ENCODE measurements at places on chromosomes 4 and X.

DNA sequence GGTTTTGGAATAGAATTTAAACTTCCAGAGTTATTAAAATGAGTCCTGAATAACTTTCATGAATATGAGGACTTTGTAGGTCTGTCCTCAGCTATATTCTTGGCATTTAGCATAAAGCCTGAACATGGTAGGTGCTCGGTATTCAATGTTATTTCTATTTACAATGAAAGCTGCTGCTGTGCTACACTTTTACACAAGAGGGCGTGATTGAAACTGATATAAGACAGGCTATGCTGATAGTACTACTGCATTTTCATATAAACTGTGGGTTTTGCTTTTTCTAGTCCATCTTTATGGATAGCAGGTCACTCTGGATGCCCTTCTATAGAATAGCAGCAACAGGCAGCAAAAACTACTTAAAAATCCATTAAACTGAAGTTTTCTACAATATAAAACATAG, 12.3 kb upstream of the GNPDA2 start:
- no peak for DNase-seq

DNA sequence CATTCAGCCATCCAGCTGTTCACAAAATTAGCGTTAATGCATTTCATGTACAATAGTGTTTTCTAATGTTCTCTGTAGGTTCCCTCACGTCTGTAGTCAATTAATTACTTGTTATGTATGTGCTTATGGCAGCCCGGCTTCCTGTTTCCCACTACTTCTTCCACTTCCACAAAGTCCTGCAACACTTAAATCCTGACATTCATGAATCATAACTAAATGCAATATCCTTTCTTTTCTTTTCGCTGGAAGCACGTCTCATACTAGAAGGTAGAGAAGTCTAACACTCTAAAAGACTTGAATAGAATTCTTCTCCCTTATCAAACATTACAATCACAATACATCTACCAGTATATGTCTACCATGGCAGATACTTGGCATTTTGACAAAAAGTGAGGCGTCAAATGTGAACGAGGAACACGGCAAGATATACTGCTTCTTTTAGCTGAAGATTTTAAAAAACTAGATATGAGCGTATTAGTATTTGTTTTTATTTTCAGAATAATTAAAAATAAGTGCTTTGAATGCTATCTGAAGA, 239.0 kb upstream of the DIAPH2 start:
- DNase-seq = no peak

- no peak for DNase-seq
Measured at GRCh38 chrX:27933361-27933760, 47.9 kb downstream of the DCAF8L1 start.

- no peak for DNase-seq
Measured at GRCh38 chrX:73940893-73941470, 363.0 kb upstream of the ZCCHC13 start.

DNA sequence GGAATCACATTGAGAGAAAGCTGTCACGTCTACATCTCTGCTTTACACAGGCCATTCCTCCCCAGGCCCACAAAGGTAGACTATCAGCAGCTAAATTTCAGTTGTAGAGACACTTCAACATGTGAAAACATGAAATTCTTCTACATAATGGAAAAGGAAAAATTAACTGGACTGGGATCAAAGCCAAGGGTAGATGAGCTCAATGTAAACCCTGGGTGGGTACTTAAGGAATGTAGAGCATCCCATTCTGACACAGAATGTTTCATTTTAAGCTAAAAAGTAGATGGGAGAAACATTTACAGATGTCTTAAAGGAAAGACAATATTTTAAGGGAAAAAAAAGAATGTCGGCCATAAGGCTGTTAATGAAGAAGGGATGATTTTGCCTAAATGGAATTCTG, 51.3 kb upstream of the NPNT start:
- DNase-seq = no peak

GRCh38 chr4:105357258-105357980, 116.4 kb downstream of the PPA2 start:
- DNase-seq = no peak

DNA sequence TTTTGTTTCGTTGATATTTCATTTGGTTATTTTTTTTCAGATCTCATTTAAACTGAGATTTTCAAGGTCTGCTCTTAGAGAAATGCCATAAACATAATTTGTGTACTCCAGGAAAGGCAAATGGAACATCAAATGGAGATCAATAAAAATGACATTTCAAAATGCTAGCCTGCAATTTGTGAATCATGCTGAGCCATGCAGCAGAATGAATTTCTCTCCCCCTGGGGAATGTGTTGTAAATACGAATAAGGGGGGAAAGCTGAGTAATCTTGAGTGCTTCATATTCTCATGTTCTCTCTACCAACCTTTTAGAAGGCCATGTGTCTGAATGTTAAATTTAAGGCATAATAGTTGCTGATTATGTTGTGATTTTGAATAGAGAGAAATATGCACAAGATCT, 7.8 kb downstream of the ZCCHC4 start:
- DNase-seq = no peak

DNA sequence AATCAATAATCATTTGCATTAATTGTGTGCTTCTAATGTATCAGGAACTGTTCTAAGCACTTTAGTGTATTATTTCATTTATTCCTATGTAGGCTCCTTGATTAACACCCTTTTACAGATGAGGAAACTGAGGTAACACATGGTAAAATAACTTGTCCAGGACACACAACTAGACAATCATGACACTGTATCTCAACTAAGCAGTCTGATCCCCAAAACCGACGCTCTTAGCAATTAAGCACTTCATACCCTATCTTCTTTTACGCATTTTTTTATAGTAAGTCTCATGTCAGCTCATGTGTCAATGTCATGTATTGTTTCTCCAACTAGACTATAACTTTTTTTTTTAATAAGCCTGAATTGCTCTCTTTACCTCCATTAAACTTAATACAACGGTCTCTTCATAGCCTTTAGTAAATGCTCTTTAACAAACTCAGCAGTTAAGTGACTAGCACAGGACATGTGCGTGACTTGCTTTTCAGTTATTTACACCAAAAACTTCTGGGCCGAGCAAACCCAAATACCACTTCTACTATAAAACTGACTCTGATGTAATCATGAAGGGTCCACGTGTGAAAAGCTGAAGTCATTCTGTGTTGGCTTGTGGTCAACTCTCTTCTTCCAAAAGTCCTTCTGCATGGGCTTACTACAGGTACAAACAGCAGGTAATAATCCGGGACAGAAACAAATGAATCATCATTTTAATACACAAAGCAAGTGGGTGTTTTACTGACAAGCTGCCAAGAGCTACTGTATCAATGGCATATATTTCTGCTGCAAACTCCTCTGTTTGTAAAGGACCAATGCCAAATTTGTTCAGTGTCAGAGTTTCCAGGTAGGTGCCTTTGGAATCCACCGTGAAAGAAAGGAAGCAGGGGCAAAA, 7.9 kb upstream of the AMBN start:
- no peak for DNase-seq

- DNase-seq = no peak
Measured at GRCh38 chr4:143118663-143119062, 66.1 kb upstream of the USP38 start.
